NCI-H774 (cell line): ENCODE measurements at places on chromosomes 12 and 14.

DNA sequence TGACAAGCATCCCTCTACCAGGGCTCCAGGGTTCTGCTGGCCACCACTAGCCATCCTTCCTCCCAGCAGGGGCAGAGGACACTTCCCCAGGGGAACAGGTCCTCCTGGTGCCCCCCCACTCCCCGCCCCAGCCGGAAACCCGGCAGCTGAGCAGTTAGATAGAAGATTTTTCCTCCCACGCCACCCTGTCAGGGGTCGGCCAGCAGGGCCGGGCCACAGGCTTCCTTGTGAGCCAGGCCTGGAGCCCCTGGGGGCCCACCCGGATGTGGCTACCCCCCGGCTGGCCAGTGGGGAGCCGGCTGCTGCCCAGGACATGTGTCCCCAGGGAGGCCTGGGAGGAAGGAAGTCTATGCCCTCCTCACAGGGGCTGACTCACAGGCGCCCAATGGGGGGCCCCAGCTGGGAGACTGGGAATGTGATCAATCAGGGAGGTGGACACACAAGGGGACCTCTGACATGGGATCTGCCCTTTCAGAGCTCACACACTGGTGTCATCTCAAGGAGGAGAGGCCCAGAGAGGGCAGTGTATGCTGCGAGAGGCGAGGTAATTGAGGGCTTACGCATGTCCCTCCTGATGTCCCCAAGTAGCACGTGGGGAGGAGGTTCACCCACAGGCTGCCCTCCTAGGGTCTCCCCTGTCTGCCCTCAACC, 4.2 kb downstream of the SH2B3 start:
- DNase-seq: no peak

GRCh38 chr12:1808036-1808797, 12.1 kb upstream of the LRTM2 start:
- no peak for DNase-seq

GRCh38 chr12:73225941-73226340, 953.8 kb downstream of the TRHDE start:
- DNase-seq: no peak

GRCh38 chr14:87196436-87196835, 796.5 kb downstream of the GALC start:
- no peak for DNase-seq

GRCh38 chr14:35201066-35201465, 78.7 kb downstream of the PRORP start:
- no peak for DNase-seq

DNA sequence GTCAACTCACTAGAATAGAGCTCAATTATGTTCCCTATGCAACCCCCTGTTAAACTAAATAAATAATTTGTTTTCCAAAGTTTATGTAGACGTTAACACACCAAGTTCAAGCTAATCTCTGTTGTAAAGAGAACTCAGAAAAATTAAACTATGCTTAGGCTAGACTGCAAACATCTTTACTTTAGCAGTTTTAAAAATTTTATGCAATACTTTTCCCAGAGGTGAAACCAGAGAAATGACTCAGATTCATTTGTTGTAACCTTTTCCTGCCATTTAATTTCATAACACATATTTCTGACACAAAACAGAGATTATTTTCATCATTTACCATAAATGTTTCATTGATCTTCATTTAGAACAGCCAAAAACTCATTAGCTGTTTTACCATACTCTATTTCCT, 27.4 kb downstream of the ABCC9 start:
- no peak for DNase-seq

- DNase-seq: no peak
Observed at GRCh38 chr12:83826112-83826511, 1086.5 kb downstream of the SLC6A15 start.

DNA sequence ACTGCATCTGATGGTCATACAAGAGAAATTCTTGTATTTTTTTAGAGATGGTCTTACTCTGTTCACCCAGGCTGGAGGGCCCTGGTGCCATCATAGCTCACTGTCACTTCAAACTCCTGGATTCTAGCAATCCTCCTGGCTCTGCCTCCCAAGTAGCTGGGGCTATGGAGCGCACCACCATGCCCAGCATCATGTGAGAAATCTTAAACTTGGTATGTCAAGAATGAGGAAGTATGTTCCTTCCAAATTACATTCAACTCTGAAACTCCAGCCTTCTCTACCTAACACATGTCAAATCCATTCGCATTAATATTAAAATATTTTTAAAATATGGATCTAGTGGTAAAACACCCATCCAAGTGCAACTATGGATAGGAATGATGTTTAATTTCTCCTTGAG, 27.5 kb upstream of the CDKN3 start:
- no peak for DNase-seq

DNA sequence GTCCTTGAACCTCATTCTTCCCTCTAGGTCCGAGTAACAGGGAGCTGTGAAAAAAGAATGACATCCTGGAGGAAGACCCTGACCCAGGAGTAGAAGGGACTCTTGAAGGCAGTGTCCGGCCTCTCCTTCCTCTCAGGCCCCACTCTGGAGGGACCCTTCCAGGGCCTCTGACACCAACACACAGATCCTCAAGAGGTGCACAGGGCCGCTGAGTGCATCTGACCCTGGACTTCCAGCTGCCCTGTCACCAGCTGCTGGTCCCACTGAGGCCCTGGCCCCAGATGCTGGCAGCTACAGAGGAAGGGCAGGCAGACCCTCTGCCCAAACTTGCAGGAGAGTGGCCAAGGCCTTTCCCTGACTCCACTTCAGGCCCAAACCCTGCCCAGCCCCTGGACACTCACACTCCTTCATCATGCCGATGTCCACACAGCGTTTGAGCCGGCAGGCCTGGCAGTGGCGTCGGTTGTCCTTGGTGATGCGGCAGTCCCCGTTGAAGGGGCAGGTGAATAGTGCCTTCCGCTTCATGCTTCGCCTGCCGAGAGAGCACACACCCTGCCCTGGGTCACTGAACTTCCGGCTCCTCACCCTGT, 40.1 kb downstream of the VDR start:
- DNase-seq: no peak

DNA sequence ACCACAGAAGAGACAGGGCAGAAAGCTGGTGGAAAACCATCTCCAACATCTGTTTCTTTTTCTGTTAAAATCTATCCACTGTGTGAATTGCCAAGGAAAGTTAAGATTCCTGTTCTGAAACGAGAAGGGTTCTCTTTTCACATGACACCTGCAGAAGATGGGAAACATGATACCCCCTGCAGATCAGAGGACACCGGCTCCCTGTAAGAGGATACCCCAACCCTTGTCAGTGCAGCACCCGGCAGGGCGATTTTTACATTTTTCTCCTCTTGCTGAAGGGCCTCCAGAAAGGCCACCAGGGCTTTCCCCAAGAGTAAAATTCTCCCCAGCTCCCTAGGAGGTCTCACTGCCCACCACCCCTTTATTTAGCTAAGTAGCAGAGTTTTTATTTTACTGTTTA, 48.2 kb downstream of the DPF3 start:
- DNase-seq: no peak

GRCh38 chr12:71504476-71504875, 64.9 kb downstream of the LGR5 start:
- no peak for DNase-seq

- no peak for DNase-seq
Observed at GRCh38 chr12:75684678-75685616, 173.5 kb upstream of the KRR1 start.

- DNase-seq: no peak
Observed at GRCh38 chr14:80388980-80389711, 177.8 kb upstream of the DIO2 start.

- no peak for DNase-seq
Observed at GRCh38 chr14:68377459-68377858, 415.4 kb downstream of the ZFP36L1 start.

- no peak for DNase-seq
Observed at GRCh38 chr12:81468206-81468605, 290.9 kb downstream of the PPFIA2 start.

GRCh38 chr14:58280954-58281787, 17.2 kb upstream of the ARID4A start:
- no peak for DNase-seq

- DNase-seq: no peak
Observed at GRCh38 chr14:24281636-24282035, 10.2 kb upstream of the RABGGTA start.

DNA sequence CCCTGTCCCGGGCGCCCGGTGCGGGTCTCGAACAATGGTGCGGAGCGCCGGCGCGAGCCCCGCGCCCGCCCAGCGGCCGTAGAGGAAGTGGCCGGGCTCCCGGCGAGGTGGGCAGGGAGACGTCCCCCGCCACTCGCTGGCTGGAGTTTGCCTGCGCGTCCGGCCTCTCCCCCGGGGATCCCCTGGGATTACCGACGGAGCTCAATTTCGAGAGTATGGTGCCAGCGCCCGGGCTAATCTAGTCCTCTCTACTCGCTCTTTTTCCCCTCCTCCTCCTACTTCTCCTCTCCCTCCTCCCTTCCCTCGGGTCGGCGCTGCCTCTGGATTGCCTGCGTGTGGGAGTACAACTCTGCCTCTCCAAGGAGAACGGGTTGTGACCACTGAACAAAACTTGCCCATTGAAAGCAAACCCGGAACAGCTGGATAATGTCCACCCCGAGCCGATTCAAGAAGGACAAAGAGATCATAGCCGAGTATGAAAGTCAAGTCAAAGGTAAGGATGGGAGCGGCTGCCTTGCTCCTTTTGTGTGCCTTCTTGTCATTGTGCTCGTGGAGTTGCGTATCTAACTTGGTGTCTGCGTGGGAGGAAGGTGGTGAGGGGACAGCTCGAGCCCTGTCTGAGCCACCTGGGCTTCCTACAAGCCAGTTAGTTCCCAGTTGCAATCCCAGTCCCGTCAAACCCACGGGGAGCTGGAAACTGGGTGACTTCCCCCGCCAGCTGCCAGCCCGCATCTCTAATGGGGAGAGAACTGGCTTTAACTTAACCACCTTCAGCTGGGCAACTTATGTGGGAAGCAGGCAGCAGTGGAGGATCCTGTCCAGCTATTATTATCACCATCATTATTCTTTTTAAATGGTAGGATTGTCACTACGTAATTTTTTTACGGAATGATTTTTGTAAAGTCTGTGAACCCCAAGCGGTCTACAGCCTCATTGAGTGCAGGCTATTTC, at the start of gene SRGAP1:
Gene SRGAP1 (plus strand): TSS at position 310 of the 951 bp plus-strand sequence. CDS start 117 bp downstream, at position 427.
- peak; percentile 69 for DNase-seq

DNA sequence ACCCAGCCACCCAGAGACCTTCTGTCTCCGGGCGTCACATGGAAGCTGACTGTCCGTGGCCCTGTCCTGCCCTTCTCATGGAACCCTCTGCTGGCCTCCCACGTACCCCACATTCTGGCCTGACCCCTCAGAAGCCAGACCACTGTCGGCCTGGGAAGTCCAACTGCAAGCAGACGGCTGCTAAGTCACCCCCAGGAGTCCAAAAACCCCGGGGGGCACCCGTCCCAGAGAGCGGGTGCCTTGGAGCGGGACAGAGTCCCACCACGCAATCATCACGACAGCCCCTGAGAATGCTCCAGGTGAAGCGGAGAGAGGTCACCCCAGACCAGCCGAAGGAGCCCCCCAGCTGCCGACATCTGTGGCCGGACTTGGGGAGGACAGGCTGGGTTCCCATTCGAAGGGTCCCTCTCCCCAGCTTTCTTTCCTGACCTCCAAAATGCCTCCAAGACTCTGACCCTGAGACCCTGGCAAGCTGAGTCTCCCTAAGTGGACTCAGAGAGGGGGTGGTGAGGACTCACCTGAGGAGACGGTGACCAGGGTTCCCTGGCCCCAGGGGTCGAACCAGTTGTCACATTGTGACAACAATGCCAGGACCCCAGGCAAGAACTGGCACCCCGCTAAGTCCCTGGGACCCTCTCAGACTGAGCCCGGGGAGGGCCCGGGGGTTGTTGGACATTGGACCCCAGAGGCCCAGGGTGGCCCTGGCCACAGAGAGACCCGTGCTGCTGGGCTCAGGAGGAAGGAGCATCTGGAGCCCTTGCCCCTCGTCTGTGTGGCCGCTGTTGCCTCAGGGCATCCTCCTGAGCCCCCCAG, 337.1 kb downstream of the TMEM121 start:
- DNase-seq: no peak

DNA sequence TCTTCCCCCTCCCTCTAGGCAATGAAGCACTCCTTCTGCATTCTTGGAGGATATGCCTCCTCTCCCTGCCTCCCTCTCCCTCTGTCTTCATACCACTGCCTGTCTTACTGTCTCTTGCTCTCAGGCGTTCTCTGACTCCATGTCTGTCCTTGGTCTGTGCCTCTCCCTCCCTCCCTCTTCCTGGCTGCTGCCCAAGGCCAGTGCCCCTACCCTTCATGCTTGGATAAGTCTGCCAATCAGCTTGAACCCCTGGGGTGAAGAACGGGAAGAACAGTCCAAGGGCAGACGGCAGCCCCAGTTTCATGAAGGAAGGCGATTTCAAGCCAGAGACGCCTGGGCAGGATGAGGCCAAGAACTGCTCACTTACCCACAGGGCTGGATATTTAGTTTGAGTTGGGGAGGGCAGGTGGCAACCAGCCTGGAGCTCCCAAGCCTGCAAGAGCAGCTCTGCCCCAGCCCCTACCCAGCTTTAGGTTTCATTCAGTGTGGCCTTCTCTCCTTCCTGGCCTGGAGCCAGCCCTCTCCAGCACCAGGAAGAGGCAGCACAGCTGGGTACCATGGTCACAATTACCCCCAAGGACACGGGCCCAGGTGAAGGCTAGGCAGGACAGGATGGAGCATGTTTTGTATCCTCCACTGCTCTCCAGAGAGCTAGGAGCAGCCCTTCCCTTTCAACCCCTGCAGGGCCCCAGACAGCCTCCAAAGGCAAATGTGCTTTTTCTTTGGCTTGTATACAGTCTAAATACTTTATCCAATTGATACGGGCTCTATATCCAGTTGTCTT, 35.8 kb upstream of the LTBP2 start:
- DNase-seq: no peak

DNA sequence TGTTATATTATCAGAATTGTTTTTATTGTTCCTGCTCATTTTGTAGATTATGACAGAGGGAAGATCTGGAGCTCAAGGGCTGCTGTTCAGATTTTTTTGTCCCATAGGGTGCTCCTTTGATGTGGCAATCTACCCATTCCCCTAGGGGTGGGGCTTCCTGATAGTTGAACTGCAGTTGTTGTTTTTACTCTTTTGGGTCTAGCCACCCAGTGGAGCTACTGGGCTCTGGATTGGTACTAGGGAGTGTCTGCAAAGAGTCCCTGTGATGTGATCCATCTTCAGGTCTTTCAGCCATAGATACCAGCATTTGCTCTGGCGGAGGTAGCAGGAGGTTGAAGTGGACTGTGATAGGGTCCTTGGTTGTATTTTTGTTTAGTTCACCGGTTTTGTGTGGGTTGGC, 57.9 kb upstream of the SLCO1B1 start:
- DNase-seq: no peak

DNA sequence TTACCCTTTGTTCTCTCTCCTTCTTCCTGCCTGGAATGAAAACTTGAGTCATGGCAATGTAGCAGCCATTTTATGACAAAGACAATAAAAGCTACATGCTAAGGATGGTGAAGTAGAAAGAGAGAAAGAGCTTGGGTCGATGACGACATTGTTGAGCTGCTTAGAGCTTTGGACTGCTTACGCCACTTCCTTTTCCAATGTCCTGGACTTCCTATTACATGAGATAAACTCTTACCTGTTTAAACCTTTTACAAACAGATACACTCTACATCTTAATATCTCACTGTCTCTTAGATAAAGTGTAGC, 70.1 kb downstream of the PEBP1 start:
- no peak for DNase-seq

GRCh38 chr12:113609692-113610469, 138.2 kb upstream of the LHX5 start:
- no peak for DNase-seq

GRCh38 chr12:95474660-95474958, 657 bp downstream of the METAP2 start:
- DNase-seq: no peak

GRCh38 chr14:101034986-101035385, 131.5 kb upstream of the RTL1 start:
- DNase-seq: no peak
